Activated CD4-positive, alpha-beta T cell treated with anti-CD3 and anti-CD28 coated beads, Interleukin-2, amount 50 U/mL, for 24 hours (primary cell): ENCODE measurements at places on chromosomes 1 and 21.

GRCh38 chr1:226700861-226701260, 38.2 kb downstream of the ITPKB start:
- no peak for DNase-seq

DNA sequence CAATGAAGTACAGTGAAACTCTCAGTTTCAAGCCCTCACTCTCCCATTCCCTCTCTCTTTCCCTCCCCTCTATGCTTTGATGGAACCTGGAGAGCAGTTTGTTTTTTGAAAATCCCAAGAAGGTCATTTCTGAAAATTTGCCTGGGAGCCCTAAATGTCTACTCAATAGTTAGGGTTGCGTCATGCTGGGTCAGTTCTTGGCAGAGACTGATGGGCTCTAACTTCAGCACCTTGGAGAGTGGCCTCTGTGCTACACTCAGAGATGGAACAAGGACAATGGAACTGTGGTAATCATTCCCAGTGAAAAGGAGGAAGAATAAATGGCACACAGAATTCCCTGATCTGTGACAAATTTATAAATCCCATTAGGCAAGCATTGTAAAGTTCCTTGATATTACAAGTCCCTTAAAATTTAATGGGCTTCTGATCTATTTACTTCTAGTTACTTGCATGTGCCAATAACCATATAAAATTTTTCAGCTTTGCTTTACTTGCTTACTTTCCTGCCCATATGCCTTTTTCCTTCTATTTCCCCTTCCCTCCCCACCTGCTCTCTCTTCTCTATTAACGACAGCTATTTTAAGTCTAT, 182.9 kb upstream of the KCND3 start:
- no peak for DNase-seq

- no peak for DNase-seq
These were observed 8.9 kb downstream of the PLD5 start for GRCh38 chr1:242515555-242515954.

DNA sequence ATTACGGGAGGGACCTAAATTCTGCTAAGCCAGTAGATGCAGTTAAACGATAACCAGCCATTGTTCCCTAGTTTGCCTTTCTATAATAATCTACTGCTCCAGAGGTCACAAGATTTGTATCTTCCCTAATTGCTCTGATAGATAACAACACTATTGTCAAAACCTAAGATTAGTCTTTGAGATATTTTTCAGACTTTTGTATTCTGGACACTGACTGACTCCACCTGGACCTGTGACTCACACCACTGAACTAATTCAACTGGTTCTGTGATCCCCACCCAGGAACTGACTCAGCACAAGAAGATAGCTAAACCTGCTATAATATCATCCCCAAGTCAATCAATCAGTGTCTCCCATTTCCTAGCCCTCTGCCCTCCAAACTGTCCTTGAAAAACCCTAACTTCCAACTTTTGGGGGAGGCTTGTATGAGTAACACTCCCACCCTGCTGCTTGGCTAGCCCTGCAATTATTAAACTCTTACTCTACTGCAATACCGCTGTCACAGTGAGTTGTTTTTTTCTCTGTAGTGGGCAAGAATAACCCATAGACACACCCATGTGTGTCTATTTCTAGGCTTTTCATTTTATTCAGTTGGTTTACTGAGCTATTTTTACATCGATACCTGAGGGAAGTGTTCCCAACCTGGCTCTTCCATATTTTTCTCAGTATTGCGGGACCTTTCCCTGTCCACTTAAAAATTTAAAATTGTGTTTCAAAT, 11.2 kb downstream of the KIFAP3 start:
- DNase-seq: no peak

- no peak for DNase-seq
These were observed 2.4 kb downstream of the AUNIP start for GRCh38 chr1:25856856-25857255.

DNA sequence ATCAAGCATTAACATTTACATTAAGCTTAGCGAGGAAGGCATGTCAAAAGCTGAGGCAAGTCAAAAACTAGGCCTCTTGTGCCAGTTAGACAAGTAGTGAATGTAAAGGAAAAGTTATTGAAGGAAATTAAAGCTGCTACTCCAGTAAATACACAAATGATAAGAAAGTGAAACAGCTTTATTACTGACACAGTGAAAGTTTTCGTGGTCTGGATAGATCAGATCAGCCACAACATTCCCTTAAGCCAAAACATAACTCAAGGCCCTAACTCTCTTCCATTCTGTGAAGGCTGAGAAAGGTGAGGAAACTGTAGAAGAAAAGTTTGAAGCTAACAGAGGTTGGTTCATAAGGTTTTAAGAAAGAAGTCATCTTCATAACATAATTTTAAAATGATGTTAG, 131.9 kb downstream of the VAV3 start:
- DNase-seq: no peak

DNA sequence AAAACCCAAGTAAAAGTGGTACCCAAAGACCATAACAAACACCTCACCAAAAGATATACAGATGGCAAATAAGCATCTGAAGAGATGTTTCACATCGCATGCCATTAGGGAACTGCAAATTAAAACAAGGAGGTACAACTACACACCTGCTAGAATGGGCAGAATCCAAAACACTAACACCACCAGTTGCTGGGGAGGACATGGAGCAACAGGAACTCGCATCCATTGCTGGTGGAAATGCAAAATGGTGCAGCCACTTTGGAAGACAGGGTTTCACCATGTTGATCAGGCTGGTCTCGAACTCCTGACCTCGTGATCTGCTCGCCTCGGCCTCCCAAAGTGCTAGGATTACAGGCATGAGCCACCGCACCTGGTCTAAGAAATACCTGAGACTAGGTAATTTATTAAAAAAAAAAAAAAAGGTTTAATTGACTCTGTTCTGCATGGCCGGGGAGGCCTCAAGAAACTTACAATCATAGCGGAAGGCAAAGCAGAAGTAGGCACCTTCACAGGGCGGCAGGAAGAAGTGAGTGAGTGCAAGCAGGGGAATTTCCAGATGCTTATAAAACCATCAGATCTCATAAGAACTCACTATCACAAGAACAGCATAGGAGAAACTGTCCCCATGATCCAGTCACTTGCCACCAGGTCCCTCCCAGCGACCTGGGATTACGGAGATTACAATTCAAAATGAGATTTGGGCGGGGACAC, 30.2 kb upstream of the PRSS38 start:
- no peak for DNase-seq

DNA sequence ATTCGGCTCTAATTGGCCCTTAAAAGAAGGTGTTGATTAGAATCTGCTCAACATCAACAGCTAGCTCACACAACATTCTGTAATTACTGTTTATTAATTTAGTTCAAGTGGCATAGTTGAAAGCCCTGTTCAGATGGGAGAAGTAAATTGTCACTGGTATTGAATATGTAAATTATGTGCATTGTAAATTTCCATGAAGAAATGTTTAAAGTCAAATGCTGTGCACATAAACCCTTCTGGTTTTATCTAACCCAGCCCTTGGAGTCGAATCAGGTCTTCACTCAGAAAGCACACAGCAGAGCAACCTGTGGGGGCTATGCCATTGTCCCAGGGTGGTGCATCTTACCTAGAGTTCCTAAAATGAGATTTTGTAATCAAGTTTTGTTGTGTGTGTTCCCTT, 65.4 kb upstream of the LMO4 start:
- DNase-seq: no peak

DNA sequence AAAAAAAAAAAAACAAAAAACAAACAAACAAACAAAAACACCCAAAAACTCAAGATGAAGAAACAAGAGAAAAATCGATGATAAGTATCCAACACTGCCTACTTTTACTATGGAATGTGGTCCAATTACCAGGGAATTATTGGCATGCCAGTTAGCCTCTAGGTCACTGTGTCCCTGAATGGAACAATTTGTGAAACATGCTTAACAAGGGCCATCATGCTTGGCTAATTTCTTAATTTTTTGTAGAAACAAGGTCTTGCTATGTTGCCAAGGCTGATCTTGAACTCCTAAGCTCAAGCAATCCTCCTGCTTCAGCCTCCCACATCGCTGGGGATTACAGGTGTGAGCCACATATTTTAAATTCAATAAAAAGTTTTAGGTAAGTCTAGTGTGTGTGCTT, 23.9 kb downstream of the PLPP3 start:
- DNase-seq: no peak

- no peak for DNase-seq
These were observed 166.5 kb upstream of the COA6 start for GRCh38 chr1:234206651-234207284.

GRCh38 chr21:32717851-32718316, 9.9 kb downstream of the SYNJ1 start:
- DNase-seq: no peak

DNA sequence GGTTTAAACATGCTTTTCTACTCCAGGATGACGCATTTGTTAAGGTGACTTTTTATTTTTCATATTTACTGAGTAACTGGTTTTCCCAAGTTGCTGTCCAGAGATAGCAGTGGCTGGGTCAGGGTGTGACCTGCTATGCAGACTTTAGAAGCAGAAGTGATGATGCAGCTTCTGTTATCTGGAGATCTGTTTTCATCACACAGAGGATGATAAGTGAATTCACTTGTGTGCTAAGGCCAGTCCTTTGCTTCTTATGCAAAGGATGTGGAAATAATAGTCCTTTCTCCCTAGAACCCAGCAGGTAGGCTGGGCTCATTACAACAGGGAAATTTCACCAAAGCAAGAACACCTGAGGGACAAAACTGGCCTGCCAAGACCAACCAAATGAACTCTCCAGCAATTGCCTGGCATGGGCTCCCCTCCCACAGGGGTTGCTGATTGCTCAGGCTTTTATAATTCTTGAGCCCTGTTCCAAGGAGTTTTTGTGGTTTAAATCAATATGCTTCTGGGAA, 97.8 kb upstream of the LPGAT1 start:
- no peak for DNase-seq

GRCh38 chr1:49466961-49467360, 556.8 kb downstream of the AGBL4 start:
- no peak for DNase-seq
